ENCODE measurements at places on chromosomes 2 and 18. TPM values are rescaled to one million over a fixed set of nuclear protein-coding genes. Genes with fewer than 3 reads are reported as not detected.

CSRNP3 gene
- total RNA-seq = 3.1 TPM

KCNK3 gene
- 8.2 TPM for total RNA-seq

COL3A1 gene
- 1,561 TPM for total RNA-seq

PREPL gene
- 89.9 TPM for total RNA-seq

EFHD1 gene
- 1.1 TPM for total RNA-seq

REG1B gene
- not detected for total RNA-seq
